ENCODE measurements at places on chromosomes 3 and 15. TPM values are rescaled to one million over a fixed set of nuclear protein-coding genes. Genes with fewer than 3 reads are reported as not detected.

The TOP2B gene
- 57.1 TPM for total RNA-seq

The SEC62 gene
- 71.9 TPM for total RNA-seq

The RUVBL1 gene
- total RNA-seq, result 96.2 TPM

The NMB gene
- total RNA-seq, result 22.8 TPM

The SPG11 gene
- total RNA-seq, result 8.8 TPM

The APOD gene
- 1.8 TPM for total RNA-seq

The SERF2 gene
- total RNA-seq, result 431 TPM

The SHC4 gene
- 0.92 TPM for total RNA-seq

The MGLL gene
- 75.1 TPM for total RNA-seq

The PLXNA1 gene
- 24.7 TPM for total RNA-seq

The STRIT1 gene
- not detected for total RNA-seq

The CPA3 gene
- total RNA-seq, result not detected

The RTP1 gene
- not detected for total RNA-seq

The NPAP1 gene
- total RNA-seq, result not detected

The WDR73 gene
- 33.4 TPM for total RNA-seq

The DAZL gene
- not detected for total RNA-seq

The IL20RB gene
- total RNA-seq, result 0.99 TPM

The PLA2G4E gene
- not detected for total RNA-seq

The LTK gene
- 0.05 TPM for total RNA-seq

The UROC1 gene
- total RNA-seq, result not detected

The PRSS50 gene
- not detected for total RNA-seq

The CDCP1 gene
- 6.5 TPM for total RNA-seq

The LXN gene
- 48.4 TPM for total RNA-seq

All from A549 treated with AZD2906 at 1 μM for 4 hours (cell line).